T1000 (cell line): ENCODE measurements at places on chromosomes 4 and X.

DNA sequence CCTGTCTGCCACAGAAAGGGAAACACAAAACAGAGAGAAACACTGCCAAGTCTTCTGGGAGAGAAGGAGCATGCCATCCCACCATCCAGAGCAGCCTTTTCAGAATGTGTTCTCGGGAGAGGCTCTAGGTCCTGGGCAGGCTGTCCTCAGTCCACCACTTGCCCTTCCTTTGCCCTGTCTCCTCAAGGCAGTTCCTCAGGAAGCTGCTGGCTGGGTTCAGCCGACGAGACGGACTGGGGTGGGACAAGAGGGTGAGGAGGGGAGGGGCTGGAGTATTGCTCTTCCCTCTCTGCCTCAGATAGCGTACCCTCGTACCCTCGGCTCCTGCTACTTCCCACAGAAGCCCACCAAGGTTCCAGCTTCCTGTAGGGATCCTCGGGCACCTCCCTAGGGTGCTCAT lies 26.6 kb upstream of the LGI2 start:
- DNase-seq: no peak

DNA sequence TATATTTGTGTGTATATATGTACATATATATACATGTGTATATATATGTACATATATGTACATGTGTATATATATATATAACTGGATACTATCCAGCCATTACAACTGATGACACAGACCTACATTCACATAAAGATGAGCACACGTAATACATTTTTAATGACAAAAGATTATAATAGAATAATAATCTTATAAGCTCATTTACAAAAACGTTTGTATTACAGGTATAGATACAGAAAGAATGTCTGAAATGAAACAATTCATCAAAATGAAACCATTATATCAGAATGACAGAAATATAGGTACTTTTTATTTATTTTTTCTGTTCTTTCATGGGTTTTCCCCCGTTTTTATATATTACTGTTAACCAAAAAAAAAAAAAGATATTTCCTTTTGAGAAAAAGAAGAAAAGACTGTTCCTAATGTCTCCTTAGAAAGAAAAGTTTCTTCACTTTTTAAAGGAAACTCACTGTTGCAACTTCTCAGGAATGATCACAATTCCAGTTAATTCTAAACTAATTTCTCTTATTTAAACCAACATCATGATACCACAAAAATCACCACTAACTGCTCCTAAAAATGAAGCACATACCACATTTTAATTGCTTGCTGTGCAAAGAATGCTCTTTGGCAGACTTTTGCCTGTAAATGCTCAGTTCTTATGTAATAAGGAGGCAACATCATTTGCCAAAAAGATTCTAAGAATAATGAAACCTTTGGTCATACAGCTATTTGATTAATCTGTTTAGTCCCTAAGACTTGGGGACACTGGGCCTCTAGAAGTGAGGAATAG lies 18.9 kb downstream of the LEF1 start:
- no peak for DNase-seq

DNA sequence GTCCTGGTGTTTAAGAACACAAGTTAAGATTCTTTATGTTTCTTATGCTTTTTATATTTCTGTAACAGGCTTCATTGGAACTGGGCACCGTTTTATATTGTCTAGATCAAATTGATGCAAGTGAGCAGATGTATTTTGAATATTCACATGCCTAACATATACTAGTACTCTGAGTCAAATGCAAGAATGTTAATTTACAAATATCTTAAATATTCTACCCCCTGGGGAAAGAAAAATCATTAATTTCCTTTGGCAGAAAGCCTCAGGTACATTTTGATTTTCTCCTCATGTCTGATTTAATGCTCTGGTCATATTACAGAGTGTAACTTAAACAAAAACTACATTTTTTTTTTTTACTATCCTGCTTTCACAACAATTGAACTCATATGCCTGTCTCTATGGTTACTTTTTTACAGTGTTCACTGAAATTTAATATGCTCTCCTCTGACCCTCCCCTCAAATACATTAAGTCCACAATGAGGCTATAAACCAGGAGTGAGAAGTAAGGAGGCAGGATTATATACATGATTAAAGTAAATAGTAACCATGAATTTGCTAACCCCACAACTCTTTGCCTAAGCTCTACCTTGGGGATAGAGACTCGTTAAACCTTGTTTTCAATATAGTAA lies 2.4 kb upstream of the NSUN7 start:
- DNase-seq: no peak

DNA sequence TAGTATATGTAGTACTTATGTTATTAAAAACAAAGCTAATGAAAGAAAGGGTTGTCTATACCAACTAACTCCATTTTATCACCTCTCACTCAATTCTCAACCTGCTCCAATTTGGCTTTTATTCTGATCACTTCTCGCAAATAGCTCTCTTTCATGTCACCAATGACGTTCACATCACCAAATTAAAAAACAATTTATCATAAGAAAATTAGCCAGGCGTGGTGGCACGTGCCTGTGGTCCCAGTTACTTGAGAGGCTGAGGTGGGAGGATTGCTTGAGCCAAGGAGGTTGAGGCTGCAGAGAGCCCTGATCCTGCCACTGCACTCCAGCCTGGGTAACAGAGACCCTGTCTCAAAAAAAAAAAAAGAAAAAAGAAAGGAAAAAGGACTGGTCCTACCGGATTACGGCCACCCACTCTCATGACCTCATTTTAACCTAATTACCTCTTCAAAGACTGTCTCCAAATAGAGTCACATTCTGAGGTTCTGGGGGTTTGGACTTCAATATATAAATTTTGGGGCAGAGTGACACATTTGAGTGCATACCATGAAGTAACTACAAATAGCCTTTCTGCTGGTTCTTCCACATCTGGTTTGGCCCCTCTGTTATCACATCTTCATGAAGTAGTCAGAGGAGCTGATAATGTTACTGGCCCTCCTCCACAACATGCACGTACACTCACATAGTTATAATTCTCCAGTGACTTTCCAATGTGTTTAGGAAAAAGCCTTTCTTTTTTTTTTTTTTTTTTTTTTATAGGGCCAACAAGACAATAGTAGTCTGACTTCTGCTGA lies 15.8 kb upstream of the RBMX start:
- DNase-seq: no peak

- DNase-seq: no peak
Measured at GRCh38 chr4:7052313-7052712, 9.1 kb downstream of the TADA2B start.

GRCh38 chrX:147183161-147183560 lies 368.6 kb upstream of the CXorf51A start:
- DNase-seq: no peak

DNA sequence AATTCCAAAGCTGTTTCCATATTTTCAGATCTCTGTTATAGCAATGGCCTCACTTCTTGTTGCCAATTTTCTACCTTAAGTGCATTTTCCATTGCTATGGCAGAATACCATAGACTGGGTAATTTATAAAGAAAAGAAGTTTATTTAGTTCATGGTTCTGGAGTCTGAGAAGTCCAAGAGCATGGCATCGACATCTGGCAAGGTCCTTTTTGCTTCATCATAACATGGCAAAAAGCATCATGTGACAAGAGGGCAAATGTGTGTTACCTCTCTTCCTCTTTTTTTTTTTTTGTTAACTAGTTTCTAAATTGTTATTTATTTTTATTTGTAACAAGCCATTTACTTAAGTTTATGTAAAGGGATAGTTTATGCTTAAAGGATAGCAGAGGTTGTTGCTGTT lies 45.2 kb upstream of the SYTL5 start:
- no peak for DNase-seq

- DNase-seq: no peak
Measured at GRCh38 chrX:54807524-54808108, at the start of gene MAGED2. Gene MAGED2 (plus strand): TSS chrX:54807745. CDS start chrX:54809332, 1,587 bp downstream.

- no peak for DNase-seq
Measured at GRCh38 chrX:38768079-38768478, 33.2 kb upstream of the MID1IP1 start.

DNA sequence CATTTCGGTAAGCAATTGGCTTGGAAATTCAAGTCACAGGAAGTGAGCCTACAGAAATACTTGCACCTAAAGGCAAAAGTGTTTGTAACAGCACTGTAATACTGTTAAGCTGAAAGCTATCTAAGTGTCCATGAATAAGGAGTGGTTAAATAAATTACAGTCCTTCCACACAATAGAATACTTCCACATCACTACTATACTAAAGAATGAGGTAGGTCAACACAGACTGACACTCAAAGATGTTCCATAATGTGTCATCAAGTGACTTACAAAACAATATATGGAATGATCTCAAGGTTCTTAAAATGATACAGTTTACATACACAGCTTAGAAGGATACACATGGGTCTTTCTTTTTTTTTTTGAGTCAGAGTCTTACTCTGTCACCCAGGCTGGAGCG lies 27.0 kb downstream of the SLC10A6 start:
- no peak for DNase-seq

GRCh38 chr4:169164669-169165415 lies 105.9 kb downstream of the SH3RF1 start:
- no peak for DNase-seq

DNA sequence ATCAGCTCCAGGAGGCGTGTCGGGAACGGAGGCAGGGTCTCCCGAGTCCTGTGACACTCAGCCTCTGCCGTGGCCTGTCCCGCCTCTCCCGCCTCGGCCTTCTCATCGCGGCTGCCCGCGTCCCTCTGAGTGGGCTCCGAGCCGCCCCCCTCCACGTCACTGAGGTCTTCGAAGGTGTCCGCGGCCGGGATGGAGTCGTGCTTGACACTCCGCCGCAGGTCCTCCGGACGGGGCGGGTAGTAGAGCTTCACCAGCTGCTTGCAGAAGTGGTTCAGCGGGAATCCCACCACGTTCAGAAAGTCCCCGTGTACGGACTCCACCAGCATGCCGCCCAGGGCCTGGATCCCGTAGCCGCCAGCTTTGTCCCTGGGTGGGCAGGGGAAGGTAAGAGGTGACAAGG lies 25.0 kb downstream of the ASMTL start:
- DNase-seq: no peak

DNA sequence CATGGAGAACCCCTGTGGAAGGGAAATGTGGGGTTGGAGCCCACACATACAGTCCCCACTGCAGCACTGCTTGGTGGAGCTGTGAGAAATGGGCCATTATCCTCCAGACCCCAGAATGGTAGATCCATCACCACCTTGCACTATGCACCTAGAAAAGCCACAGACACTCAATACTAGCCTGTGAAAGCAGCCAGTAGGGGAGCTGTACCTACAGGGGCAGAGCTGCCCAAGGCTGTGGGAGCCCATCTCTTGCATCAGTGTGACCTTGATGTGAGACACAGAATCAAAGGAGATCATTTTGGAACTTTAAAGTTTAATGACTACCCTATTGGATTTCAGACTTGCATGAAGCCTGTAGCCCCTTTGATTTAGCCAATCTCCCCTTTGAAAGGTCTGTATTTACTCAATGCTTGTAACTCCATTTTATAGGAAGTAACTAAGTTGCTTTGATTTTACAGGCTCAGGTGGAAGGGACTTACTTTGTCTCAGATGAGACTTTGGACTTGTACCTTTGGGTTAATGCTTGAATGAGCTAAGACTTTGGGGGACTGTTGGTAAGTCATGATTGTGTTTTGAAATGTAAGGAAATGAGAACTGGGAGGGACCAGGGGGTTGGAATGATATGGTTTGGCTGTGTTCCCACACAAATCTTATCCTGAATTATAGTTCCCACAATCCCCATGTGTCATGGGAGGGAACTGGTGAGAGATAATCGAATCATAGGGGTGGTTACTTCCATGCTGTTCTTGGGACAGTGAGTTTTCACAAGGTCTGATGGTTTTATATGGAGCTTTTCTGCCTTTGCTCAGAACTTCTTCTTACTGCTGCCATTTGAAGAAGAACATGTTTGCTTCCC lies 352.6 kb downstream of the INPP4B start:
- DNase-seq: no peak

DNA sequence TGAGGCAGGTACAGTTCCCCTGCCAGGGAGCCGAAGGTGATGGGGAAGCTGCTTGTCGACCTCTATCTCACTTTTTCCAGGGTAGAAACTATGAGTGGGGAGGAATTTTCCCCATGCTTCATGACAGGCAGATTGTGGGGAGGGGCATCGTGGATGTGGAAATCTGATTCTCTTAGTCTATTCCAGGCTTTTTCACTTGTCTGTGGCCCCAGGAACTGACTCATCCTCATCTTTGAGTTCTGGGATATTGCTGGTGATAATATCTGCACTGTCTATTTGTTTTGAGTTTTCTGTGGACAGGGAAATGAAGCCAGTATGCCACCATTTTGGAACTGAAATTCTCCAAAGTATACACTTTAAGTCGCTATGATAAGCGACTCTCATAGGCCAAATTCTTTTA lies 7.6 kb upstream of the TLR2 start:
- no peak for DNase-seq

DNA sequence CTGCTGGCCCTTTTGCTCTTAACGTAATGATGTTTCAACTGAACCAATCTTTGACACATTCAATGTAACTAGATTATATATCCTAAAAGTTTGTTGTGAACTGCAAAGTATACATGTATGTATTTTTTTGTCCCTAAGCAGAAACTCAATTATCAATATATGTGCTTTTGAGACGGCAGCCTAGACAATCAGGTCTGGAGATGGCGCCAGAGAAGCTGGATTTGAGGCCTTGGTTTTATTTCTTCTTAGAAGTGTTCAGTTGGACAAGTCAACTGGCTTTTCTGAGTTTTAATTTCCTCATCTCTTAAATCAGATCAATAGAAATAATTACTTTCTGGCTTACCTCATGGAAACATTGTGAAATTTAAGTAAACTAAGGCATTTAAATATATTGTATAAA lies 62.5 kb downstream of the DCAF8L1 start:
- DNase-seq: no peak

DNA sequence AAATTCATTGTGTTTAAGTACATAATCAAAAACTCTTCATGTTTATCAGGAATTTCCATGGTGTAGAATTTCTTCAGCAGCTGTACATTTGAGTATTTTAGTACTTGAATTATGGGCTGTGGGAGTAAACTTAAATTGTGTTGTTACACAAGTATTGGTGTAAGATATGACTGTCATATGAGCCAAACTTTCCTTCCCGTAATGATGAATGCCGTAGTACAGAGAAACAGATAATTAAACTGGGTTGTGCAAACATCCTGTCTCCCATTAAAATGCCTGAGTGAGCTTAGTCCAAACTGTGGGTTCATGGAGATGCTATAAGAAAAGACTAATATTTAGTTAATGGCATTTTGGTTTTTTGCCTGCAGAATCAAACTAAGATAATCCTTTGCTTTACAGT lies 159.2 kb downstream of the SLC4A4 start:
- no peak for DNase-seq

- no peak for DNase-seq
Measured at GRCh38 chr4:177489471-177490246, 47.4 kb upstream of the AGA start.

- no peak for DNase-seq
Measured at GRCh38 chr4:118755438-118756226, 70.4 kb downstream of the METTL14 start.

DNA sequence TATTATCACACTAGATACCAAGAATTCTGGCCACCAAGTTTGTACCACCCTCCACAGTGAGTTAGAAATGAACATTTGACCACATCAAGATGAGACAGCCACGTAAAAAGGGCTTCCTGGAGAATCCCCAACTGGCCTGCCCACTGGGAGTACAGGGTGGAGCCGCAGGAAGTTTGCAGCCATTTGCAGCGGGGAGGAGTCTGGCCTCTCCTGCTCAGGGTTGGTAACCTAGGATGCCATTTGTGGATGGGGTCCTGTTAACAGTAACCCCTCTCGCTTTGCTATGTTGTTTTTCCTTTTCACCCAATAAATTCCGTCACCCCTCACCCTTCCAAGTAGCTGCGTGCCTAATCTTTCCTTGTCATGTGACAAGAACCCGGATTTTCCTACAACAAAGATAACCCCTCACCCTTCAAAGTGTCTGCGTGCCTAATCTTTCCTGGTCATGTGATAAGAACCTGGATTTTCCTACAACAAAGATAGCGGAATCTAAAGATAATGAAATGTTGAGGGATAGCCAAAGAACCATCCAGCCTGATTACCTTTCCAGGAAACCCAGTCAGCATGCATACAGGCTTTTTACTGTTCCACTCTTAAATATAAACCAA lies 245.4 kb downstream of the NAF1 start:
- DNase-seq: no peak
